SHP77 (cell line): ENCODE measurements at places on chromosomes 13 and 19.

GRCh38 chr19:6866741-6867151, 20.6 kb upstream of the ADGRE1 start:
- DNase-seq: no peak

DNA sequence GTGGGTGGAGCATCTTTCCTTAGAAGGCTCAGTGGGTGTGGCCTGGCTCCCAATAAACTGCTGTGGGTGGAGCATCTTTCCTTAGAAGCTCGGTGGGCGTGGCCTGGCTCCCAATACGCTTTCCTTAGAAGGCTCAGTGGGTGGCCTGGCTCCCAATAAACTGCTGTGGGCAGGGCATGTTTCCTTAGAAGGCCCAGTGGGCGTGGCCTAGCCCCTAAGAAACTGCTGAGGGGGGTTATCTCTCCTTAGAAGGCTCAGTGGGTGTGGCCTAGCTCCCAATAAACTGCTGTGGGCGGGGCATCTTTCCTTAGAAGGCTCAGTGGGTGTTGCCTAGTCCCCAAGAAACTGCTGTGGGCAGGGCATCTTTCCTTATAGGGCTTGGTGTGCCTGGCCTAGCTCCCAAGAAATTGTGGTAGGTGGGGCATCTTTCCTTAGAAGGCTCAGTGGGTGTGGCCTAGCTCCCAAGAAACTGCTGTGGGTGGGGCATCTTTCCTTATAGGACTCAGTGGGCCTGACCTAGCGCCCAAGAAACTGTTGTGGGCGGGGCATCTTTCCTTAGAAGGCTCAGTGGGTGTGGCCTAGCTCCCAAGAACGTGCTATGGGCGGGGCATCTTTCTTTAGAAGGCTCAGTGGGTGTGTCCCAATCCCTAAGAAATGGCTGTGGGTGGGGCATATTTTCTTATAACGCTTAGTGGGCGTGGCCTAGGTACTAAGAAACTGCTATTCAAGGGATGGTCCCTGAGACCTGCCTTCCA, 10.3 kb downstream of the HSH2D start:
- DNase-seq: no peak

DNA sequence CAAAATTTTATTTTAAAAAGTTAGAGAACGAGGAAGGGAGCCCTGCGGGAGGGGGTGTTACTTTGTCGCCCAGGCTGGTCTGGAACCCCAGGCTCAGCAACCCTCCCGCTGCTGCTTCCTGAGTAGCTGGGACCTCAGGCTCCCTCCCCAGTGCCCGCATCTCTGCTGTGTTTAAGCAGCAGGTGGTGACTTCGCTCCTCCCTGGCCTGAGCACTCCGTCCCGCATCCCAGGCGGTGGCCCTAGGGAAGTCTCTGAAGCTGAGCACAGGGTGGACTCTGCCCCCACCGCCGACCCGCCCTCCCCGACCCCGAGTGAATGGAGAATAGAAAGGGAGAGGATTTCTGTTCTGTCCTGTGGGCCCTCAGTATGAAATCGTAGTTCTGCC, 30.5 kb downstream of the ZNF701 start:
- DNase-seq: no peak

DNA sequence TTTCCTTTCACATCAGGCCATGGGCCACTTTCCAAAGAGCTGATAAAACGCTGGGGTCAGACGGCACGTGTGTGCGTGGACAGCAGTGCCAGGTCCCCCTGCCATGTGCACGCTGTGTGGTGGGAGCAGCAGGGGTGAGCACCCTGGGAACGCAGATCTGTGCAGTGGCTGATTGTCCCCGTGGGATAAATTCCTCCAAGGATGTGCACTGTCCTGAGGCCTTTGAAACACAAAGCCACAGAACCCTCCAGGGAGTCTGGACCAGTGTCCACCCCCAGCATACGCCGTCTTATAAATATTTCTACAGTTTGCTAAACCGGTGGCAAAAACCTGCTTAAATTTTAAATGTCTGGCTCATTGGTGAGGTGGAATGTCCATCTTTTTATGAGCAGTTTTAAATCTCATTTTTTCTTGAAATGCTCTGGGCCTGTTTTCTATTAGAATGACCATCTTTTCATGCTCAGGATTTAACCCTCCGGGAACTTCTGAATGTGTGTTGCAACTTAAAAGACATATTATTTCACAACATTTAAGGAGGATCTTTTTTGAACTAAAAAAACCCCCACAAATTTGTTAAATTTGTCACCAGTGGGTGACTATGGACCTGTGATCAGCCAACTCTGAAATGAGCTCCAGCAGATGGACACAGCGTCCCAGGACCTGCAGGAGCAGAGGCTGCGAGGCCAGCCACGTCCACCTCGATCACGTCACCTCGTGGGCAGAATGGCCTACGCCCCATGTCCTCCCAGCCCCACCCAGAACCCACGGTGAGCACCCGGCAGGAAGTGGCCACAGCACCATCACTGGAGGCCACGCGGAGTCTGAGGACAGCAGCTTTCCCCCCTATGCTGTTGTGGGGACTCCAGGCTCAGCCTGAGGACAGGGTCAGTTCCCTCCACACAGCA, 68.6 kb downstream of the RASA3 start:
- DNase-seq: peak; percentile 46

DNA sequence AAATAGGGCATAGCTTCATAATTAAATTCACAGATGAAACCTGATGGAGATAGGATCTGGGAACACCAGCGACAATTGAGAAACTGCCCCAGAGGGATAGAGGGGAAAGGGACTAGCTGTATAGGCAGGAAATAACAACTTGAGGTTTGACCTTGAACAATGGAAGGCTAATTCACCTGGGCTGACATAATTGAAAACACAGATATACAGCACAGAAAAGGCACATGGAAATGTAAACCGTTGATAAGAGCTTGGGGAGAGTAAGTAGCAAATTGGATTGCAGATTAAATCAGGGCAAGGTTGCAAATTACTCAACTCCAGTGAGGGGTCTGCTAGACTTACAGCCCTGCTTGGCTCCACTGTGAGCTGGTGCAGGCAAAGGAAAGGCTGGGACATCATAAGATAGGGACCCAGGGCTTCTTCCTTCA, 246.7 kb downstream of the DLEU7 start:
- DNase-seq: no peak

- DNase-seq: no peak
These were observed at the start of gene ADAMTSL5 for GRCh38 chr19:1512671-1513498. TSS of gene ADAMTSL5 (minus strand) at chr19:1513019. CDS start at chr19:1510943, 2,076 bp downstream.

- no peak for DNase-seq
These were observed 22.0 kb downstream of the SBNO2 start for GRCh38 chr19:1151917-1152587.

DNA sequence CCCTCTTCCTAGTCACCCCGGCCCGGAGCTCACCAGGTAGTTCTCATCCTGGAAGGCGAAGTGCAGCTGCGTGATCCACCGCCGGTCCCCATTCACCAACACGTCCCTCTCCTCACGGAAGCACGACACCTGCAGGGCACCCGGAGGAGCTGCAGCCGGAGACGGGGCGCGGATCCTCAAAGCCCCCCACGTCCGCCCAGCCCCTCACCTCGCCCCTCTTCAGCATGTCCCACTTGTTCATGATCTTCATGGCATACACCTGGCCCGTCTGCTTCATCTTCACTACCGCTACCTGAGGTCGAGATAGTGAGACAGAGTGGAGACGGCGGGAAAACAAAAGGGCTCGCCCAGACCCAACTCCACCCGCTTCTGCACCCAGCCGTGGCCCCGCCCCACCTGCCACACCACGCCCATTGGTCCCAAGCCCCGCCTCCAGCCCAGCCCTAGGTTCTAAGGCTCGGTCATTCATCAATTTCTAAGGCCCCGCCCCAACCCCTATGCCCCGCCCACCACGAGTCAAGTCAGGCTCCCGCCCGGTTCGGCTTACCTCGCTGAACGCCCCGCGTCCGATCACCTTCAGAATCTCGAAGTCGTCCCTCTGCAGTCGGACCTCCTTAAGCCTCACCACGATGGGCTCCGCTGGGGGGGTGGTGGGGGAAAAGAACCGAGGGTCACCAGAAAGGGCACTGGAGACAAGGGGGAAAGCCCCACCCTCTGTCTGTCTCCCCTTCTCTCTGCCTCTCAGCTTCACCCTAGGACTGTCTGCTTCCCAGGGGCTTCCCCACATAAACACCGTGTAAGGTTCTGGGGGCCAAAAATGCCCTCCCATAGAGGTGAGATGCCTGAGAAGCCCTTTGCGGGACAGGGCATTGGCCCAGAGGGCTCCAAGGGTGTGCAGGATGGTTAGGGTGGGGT, 2.8 kb downstream of the DMPK start:
- peak; percentile 69 for DNase-seq

GRCh38 chr19:39970425-39970674, 615 bp upstream of the PSMC4 start:
- DNase-seq: no peak

- DNase-seq: no peak
These were observed 164.6 kb downstream of the KLF5 start for GRCh38 chr13:73223372-73223781.

DNA sequence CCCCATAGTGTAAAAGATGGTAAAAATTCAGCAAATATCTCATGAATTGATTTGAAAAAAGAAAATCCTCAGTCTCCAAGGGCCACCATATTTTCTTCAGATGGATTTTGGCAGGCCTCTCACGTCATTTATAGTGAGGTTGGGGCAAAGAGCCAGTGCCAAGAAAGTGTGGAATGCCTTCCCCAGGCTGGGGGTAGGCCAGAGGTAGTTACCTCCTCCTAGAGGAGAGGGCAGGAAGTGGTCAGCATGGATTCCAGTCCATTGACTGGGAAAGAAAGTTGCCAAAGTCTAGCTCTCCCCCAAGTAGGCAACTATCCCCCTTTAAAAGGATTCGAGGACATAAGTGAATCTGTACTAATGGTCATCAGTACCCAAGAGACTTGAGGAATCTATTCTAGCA, 68.4 kb upstream of the KCTD4 start:
- no peak for DNase-seq

DNA sequence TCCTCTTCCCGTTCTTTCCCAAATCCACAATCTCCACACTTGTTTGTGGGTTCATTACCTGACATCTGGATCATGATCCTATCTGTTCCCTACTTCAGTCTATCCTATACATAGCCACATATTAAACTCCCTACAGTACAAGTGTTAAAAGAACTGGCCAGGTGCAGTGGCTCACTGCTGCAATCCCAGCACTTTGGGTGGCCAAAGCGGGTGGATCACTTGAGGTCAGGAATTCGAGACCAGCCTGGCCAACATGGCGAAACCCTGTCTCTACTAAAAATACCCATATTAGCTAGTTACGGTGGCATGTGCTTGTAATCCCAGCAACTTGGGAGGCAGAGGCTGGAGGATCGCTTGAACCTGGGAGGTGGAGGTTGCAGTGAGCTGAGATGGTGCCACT, 88.3 kb downstream of the TM9SF2 start:
- no peak for DNase-seq

GRCh38 chr19:55146078-55146704, 2.8 kb downstream of the TNNT1 start:
- peak; percentile 22 for DNase-seq

GRCh38 chr19:49866933-49867782, at the start of gene PNKP:
TSS of gene PNKP (minus strand) at chr19:49867576. CDS start at chr19:49867204, 372 bp downstream.
- DNase-seq: peak; percentile 85

GRCh38 chr19:46909356-46909755, 48.6 kb downstream of the ARHGAP35 start:
- no peak for DNase-seq

DNA sequence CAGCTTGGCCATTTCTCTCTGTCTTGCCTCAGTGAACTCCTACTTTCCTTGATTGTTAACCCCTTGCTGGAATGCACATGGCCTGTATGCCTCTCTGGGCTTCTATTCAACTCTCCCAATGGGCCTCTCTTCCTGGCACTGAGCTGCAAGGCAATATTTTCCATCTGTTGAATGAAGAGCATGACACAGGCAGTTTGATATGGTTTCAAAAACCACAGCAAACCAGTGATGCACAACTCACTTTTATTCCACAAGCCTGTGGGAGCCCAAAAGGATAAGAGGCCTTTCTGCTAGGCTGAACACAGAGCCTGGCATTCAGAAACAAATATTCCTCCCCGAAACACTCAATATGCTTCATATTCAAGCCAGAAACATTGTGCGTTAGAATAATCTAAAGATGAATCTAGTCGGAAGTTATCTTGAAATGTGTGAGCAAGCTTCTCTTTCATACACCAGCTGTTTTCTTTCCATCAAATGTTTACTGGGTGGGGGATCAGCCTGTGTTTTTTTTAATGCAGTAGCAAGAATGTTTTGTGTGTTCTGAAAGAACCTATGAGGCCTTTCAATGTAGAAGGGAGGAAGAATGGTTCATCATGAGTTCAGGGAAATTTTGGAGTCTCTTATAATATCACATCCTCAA, 443.1 kb upstream of the SPRY2 start:
- DNase-seq: no peak

- no peak for DNase-seq
These were observed 6.6 kb upstream of the DAPK3 start for GRCh38 chr19:3977242-3978143.

DNA sequence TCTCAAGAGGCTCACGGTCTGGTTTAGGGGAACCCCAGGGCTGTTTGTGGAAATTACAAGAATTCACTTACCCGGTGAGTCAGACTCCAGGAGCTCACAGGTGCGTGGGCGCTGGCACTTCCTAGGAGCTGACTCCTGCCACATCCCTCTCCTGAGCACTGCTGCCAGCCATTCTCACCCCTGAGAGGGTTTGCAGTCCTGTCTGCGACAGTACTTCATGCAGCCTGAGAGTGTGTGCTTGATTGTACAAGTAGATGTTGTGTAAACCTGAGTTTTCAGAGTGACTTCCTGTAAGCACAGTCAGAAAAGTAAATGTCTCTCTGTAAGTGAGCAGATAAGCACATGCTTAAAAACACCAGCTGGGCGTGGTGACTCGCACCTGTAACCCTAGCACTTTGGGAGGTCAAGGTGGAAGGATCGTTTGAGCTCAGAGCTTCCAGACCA, 8.1 kb downstream of the MRPL4 start:
- DNase-seq: no peak

GRCh38 chr19:16365300-16365996, 40.8 kb downstream of the KLF2 start:
- DNase-seq: no peak

GRCh38 chr19:11378319-11379189, 4.1 kb downstream of the SWSAP1 start:
- DNase-seq: peak; percentile 41

DNA sequence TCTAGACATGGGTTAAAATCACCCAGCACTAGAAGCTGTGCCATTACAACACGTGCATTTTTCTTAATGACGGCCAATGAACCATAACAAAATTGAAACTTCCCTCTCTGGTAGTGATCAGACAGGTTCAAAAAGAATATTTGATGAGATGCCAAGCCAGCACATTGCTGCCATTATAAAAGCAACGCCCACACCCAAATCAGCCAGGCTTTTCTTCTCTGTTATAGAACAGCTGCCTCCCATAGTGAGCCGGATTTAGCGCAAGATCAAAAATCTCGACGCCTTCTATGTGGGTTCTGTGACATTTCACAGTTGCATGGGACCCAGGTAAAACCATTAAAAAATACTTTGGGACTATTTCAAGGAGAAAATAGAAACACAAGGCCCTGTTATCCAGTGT, 1158.0 kb downstream of the EFNB2 start:
- DNase-seq: no peak

DNA sequence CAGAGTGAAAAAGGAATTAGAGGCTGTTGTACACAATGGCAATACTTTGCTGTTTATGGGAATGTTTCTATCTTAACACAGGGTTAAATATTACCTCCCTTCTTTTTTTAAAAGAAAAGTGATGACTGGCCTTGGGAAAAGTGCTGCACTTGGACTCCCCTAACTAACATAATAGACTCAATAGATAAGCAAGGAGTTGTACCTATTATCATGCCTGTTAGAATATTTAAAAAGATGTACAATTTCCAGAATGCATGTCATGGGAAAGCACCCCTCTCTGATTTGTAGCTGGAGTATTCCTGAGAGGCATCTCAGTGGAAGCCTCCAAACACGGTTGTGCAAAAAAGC, 79.3 kb upstream of the GPC6 start:
- no peak for DNase-seq
